Keratinocyte (primary cell): ENCODE measurements at places on chromosomes 3 and 15. TPM values are rescaled to one million over a fixed set of nuclear protein-coding genes. Genes with fewer than 3 reads are reported as not detected.
A peak's percentile ranks its signal among the peaks of the same experiment; 100 is the strongest.

DNA sequence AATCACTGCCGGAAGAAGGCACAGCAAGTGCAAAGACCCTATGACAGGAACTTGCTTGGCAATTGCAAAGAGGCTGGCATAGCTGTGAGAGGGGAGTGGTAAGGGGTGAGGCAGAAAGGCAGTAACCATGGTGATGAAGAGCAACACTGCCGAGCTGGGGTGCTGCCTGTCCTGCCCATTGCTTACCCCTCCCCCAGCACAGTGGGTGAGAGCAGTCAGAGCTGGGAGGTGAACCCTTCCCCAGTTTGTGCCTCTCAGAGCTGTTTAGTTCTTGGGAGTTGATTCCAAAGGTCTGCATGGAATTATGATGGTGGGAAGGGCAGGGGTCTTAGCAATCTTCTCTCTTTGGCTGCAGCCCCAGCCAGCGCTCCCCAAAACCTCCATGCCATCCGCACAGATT lies 8.8 kb downstream of the TYRO3 start:
- DNase-seq: no peak

DNA sequence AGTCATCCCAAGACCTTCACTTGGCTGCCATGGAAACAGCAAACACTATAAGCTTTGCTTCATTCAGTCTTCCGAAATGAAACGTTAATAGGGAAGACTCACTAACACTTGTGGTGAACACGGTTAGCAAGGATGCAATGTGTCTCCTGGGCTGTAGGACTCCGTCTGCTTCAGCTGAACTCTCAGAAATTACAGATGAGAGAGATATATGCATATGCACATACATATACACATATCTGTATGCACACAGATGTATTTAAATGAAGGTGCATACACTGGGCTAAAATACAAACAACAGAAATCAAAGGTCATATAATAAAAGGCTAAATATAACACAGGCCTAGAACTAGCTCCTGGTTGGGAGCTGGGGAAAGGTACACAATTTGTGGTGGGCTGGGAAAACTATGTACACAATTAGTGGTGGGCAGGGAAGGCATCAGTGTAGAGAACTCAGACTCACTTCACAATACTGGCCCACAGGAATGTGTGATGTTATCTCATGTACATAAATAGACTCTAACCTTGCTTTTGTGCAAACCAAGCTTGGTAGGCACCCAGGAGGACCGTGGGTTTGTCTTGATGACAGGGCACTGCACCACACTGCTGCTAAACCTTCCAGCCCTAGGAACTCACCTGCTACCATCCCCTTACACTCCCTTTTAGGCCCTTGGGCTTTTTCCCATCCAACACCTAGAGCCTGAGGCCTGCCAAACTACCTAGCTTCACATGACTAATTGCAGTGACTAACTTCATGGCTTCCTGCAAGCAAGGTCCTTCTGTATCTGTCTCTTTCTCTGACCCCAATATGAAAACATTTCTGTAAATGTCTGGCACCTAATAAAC lies 873.1 kb downstream of the NSUN3 start:
- DNase-seq: no peak

DNA sequence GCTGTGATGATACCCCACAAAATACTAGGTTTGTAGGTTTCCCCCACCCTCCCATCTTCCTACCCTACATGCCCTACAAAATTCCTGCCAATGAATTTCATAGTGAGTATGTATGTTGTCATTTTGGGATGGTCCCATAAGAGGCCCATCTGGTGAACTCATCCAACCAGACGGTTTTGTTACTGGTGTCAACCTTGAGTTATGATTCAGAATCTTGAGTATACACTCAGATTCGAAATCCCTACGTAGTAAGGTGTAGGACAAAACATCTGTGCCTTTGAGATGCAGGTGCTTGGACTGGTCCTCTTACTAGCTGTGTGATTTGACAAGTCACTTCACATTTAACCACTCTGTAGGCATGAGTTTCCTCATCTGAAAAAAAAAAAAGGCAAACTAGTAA lies 3.6 kb downstream of the SIAH2 start:
- DNase-seq: peak; percentile 73

DNA sequence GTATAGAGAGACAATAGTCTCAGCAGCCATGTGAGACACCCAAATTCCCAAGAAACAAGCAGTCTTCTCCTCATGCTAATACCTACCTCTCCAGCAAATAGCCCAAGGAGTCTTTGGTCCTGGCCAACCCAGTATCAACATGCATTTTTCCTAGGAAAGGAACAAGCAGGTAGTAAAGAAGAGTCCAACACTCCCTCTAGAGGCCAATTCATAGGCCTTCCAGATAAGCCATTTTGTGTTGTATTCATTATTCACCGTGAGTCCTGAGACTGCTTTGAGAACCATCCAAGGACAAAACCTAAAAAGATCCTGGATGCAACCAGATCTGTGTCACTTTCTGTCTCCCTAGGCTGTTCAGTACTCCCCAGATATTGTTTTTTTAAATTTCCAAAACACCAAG lies 63.6 kb upstream of the SNTN start:
- no peak for DNase-seq

- no peak for DNase-seq
These were observed 97.0 kb upstream of the NMNAT3 start for GRCh38 chr3:139774560-139775302.

DNA sequence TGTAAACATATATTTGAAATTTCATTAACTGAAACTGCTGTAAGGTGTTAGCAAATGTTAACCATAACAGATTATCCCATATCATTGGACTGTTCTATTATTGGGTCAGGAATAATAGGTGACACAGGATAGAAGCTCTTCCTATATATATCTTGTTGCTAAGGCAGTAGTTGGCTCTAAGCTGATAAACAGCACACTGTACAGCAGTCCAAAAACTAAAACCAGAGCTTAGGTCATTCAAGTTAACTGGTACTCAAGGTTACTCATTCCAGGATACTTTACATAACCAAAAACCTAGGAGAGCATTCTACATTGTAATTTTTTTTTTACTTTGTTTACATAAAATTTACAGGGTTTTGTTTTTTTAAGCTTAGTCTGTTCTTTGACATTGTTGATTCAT lies 8.9 kb downstream of the DNAJC19 start:
- no peak for DNase-seq

DNA sequence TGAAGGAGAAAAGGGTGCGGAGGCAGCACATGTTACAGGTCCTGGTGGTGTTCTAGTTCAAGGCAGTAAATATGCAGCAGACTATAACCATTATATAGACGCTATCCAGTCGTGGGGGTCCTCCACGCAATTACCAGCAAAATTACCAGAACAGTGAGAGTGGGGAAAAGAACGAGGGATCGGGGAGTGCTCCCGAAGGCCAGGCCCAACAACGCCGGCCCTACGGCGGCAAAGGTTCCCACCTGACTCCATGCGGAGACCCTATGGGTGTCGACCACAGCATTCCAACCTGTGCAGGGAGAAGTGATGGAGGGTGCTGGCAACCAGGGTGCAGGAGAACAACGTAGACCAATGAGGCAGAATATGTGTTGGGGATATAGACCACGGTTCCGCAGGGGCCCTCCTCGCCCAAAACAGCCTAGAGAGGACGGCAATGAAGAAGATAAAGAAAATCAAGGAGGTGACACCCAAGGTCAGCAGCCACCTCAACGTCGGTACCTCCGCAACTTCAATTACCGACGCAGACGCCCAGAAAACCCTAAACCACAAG lies 89.0 kb upstream of the TPM1 start:
- DNase-seq: no peak

DNA sequence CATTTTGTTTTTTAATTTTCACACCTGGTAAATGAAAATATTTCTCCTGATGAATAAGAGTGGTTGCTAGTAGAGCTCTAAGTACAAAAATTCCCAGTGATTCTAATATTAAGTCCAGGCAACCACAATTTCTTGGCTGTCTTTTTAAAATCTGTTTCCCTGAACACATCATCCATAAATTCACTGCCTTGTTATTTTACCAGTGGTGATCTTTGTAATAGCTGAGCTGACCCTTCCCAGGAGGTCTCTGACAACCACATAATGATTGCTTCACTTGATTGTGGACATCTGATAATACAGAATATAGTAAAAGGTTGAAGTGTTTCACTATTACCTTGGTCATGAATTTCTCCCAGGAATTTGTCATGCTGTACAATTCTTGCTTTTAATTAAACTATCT lies 13.9 kb upstream of the TOP2B start:
- DNase-seq: no peak

GRCh38 chr3:185966655-185967054 lies 28.8 kb upstream of the TRA2B start:
- no peak for DNase-seq

DNA sequence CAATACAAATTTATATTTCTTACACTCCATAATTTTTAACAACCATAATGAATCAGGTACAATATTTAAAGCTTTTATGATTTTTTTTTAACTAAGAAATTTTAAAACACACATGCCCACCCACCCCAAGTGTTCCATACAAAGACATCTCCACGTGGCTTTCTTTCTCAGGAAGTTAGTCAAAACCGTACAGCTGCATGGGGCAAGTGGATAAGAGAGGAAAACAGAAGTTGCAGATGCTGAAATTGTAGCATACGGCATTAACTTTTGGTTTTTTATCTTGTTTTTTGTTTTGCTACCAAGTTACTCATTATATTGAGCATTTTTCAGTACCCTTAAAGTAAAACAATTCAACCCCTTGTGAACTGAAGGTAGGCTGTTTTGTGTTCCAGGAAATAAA lies 14.8 kb downstream of the GNB4 start:
- no peak for DNase-seq

DNA sequence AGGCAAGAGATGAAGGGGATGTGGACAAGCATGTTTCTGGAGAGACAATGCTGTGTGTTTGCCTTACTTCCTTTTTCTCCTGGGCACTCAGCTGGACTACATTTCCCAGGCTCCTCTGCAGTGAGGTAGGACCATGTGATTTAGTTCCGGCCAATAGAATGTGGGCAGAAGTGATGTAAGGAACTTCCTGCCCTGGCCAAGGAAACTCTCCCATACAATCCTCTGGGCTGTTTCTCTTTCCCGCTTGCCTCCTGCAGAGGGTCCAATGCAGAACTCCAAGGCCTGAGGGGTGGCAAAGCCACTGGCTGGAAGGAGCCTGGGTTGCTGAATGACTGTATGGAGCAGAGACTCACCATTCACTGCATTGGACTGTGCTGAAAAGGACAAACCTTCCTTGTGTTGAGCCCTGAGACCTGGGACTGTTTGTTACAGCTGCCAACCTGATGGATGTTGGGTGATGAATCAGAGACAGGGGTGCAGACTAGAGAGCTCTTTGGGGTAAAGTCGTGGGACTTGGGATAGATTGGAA lies 82.7 kb upstream of the SLC6A6 start:
- DNase-seq: no peak

- no peak for DNase-seq
These were observed 9.2 kb downstream of the LXN start for GRCh38 chr3:158663246-158663645.

DNA sequence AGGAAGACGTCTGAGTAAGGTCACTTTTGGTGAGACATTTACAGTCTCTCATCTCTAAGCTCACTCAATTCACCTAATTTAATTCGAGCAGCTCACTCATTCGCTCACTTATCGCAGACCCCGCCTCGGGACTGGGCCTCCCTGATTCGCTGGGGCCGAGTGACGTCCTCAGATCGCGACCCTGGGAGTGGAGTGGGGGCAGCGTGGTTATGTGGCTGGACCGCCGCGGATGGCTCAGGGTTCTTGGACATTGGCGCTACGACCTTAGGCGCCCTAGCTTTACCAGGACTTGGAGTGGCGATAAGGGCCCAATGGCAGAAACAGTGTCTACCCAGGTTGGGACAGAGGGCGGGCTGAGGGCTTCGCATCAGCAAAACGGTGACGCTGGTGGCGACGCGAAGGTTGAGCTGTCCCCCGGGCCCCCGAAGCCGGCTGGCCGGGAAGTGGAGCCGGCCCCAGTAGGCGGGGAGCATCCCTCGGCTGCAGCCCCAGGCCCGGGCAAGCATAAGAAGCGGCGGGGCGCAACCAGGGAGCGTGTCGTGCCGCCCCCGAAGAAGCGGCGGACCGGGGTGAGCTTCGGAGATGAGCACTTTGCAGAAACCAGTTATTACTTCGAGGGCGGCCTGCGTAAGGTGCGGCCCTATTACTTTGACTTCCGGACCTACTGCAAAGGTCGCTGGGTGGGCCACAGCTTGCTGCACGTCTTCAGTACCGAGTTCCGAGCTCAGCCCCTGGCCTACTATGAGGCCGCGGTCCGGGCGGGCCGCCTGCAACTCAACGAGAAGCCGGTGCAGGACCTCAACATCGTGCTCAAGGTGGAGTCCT lies at the start of gene RPUSD2:
Gene RPUSD2 (plus strand): TSS at position 171 of the 825 bp plus-strand sequence. CDS start 39 bp downstream, at position 210.
- DNase-seq: peak; percentile 55

- peak; percentile 9 for DNase-seq
These were observed 131.1 kb downstream of the ADAMTSL3 start for GRCh38 chr15:83784975-83785374.

DNA sequence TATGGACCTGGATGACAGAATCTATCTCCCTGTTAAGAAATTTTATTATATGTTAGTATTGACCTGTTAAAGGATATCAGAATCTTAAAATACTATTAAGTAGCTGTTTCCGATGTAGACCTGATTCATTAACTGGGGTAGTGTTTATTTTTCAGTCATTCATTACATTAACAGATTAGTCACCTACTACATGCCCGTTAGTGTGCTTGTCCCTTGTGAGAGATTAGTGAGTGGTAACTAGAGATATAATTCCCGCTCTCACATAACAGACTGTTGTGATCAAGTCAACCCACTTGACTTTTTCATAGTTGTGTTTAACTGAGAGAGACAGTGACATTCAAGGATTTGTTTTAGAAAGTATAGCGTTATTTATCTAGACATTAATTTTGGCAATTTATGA lies 166.8 kb downstream of the TCF12 start:
- DNase-seq: no peak

DNA sequence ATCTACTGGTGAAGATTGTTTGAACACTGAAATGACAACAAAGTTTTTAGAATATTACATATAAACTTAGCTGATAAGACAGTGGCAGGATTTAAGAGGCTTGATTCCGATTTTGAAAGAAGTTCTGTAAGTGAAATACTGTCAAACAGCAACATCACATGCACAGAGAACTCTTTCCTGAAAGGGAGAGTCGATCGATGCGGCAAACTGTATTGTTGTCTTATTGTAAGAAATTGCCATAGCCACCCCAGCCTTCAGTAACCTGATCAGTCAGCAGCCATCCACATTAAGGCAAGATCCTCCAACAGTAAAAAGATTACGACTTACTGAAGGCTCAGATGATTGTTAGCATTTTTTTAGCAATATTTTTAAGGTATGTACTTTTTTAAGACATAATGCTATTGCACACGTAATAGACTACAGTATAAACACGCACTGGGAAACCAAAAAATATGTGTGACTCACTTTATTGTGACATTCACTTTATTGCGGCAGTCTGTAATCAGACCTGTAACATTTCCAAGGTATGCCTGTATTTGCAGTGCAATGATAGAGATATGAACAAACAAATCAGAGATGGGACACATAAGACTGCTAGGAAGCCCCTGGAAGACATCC lies 225.6 kb upstream of the UBE2E1 start:
- no peak for DNase-seq

Gene HHATL
- not detected in 3 replicates for polyA plus RNA-seq

Gene ATP13A4
- polyA plus RNA-seq: 0.02 to 0.16 TPM (median 0.13 TPM) in 3 replicates

Gene BCL6
- polyA plus RNA-seq: 4.1 to 7.8 TPM (median 7.7 TPM) in 3 replicates

Gene ACSBG1
- polyA plus RNA-seq: 0.01 to 0.06 TPM in 2 of 3 replicates, not detected in the other

Gene NMNAT3
- polyA plus RNA-seq: 1.5 to 2.2 TPM (median 1.6 TPM) in 3 replicates

Gene ST8SIA2
- polyA plus RNA-seq: 0.22 to 0.63 TPM (median 0.27 TPM) in 3 replicates

Gene GABRR3
- polyA plus RNA-seq: not detected in 3 replicates

Gene CISH
- polyA plus RNA-seq: 1.8 to 3.5 TPM (median 2.8 TPM) in 3 replicates
